ENCODE measurements at places on chromosomes 2 and 18.

GRCh38 chr2:6911721-6912120, 5.5 kb upstream of the RNF144A start:
- DNase-seq, result no peak

- no peak for DNase-seq
Observed at GRCh38 chr2:15733867-15734673, 142.4 kb downstream of the DDX1 start.

DNA sequence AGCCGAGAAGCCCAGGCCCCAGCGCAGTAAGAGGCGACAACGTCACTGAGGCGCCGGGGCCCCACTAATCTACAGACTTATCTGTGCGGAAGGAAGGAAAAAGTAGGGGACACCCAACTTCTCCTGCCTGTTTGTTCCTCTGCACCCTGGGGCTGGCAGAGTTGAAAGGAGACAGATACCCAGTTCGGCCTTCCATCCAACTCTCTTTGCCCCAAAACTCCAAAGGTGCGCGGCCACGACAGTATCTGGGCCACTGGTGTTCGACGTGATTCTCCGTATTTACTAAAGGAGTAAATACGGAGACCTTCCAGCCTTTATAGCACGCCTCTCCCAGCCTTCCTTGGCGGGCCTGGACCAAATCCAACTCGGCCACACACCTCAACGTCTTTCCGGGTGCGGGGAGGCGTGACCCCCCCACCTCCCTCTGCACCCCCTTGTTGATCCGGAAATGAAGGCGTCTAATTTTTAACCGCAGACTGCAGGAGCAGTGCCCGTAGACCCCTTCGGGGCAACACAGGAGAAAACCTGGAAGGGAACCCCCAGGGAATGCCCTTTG, 1.6 kb downstream of the SMAD7 start:
- DNase-seq, result peak; percentile 84

- DNase-seq, result no peak
Observed at GRCh38 chr2:133711201-133711600, 142.9 kb upstream of the NCKAP5 start.

DNA sequence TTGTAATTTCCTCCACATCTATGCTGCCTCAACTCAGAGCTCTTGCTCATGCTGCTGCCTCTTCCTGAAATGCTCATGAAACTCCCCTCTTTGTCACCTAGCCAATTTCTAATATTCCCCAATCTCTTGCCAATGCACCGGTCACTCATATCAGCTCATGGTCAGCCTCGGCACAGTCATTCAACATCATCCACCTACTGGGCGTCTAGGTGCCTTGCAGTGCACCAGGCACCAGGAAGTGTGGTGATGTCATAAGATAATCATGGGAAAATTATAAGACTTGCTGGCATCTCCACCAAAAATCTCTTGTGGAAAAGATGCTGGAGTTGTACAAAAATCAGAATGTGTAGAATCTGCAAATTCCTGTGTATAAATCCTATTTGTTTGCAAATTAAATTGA, 52.6 kb upstream of the RAB27B start:
- DNase-seq, result no peak

GRCh38 chr18:48889981-48890762, 60.6 kb downstream of the SMAD7 start:
- DNase-seq, result no peak

DNA sequence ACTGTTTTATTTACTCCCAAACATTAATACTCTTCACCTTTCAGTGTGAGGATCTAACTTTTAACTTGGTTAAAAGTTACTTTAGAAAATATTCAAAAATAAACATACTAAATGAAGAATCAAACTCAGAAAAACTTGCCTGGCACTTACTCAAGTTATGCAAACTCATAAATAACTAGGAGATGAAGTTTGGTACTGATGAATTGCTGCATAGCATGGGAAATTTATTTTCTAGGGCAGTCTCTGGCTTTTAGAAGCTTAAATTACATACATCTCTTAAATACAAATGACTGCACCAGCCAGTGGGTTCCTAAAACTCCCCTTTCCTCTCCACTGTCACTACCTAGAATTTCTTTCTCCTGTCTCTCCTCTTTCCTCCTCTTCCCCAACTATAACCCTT, 46.7 kb upstream of the CREB1 start:
- no peak for DNase-seq

GRCh38 chr2:164386231-164386630, 235.1 kb downstream of the GRB14 start:
- DNase-seq, result no peak

DNA sequence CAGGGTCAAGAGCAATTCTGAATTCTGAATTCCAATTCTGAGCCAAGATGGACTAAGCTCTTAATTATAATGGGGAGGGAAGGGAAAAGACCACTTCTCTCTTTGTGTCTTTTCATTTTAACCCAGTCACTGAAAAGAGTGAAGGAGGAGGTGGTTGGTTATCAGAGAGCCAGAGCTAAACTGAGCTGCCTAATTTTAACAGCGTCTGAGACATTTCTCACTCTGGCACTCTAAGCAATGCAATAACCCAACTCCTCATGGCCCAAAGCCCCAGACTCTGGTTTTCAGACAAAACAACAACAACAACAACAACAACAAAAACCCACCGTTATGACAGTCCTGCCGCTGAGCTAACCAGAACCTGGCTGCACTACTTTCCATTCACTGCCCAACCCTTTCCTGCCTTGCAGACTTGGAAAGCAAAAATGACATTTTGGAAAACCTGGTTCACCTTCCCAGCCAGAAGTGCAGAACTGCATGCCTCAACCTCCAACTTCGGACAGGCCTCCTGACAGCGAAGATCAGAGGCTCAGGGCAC, 1.0 kb downstream of the CHST10 start:
- no peak for DNase-seq

DNA sequence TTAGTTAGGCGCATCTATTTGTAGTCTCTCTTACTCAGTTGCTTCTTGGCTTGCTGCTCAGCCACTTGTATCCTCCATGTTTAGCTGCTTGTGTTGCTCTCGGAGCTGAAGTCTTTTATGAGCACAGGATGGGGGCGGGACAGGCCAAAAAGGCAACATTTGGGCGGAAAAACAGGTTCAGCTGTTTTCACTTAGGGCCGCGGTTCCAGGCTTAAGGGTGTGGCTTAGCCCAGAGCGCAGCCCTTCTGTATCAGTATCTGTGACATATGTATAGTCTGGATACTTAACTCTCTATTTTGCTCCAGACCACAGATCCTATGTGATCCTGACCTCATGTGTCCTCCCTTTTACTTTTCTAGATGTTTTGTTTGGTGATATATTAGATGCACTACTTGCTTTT, 763.5 kb downstream of the SUCLG1 start:
- DNase-seq, result no peak

DNA sequence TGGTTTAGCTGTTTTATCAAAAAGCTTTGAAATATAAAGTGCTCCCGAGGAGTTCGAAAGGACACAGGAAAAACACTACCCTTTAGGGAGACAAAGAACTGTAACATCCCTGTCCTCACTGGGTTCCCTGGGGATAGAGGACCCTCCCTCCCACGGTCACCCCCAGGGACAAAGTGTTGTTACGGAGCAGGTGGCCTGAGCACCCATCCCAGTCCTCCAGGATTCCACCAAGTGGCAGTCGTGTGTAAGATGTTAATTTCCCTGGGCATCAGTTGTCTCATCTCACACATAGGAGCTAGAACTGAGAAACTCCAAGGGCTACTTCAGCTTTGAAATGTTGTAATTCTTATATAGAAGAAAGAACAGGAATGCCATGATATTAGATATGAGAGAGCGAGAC, 137.7 kb downstream of the ALK start:
- no peak for DNase-seq

DNA sequence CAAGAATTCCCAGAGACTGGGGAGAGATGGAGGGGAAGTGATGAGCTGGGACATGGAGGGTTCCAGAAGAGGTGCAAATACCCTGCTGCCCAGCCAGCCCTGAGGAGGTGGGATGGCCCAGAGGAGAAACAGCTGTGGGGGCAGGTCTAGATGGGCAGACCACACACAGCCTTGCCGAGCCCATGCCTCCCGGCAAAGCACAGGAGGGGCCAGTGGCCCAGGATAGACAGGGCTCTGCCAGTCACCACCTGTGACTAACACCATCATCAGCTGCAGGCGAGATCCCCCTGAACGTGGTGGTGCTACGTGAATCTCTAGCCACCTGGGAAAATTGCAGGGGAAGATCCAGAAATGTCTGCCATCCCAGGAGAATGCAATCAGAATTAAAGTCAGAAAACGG, 39.4 kb downstream of the SCTR start:
- DNase-seq, result no peak

Measured in CD8-positive, alpha-beta memory T cell (primary cell).